Spleen (tissue), 13 donors: ENCODE measurements at places on chromosomes 5 and 9. TPM values are rescaled to one million over a fixed set of nuclear protein-coding genes. Genes with fewer than 3 reads are reported as not detected.

- no peak for DNase-seq
Observed at GRCh38 chr5:54900984-54901725, 84.2 kb downstream of the ESM1 start.

The AGTPBP1 gene
- total RNA-seq: 70.5 TPM

The AMBP gene
- total RNA-seq: not detected

DNA sequence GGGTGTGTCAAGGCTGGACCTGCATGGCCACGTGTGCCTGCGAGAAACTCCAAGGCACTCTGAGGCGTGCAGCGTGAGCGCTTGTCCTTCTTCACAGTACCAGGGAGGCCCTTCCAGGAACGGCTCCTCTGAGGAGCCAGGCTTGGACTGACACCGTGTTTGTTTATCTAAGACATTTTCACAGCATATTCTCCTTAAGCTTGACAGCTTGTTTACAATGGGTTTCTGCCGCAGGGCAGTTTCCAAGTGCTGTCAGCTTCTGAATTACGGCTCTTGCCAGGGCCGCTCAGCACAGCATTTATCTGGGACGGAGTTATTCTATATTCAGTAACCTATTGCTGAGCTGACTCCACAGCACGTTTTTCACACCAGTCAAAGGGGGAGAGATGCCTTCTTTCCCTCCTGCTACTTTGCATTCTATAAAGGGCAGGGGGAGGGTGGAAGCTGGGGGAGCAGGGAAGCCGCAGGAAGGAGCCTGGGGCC lies 98.4 kb downstream of the LMNB1 start:
- no peak for DNase-seq
